Stimulated activated CD8-positive, alpha-beta memory T cell treated with anti-CD3 and anti-CD28 coated beads, Interleukin-4, amount 100 ng/mL, for 1 hour (primary cell): ENCODE measurements at places on chromosomes 5 and 9.

DNA sequence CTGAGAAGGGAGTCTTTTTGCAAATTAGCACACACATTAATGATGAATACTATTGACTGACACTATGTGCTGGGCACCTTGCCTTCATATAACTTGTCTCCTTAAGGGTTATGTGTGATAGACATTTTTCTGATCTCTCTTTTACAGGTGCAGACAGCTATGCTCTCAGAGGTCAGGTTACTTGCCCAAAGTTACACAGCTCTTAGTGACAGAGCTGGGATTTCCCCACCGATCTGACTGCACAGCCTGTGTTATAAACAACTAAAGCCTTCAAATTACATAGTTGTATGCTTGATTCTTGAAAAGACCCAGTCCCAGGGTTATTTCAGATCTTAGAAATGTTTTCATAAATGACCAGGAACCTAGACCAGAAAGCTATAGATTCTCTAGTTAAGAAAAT, 462.7 kb downstream of the EBF1 start:
- DNase-seq = no peak

GRCh38 chr9:37574241-37574721, 1.9 kb downstream of the FBXO10 start:
- DNase-seq = no peak

- DNase-seq = no peak
Measured at GRCh38 chr9:133468777-133469421, 9.1 kb downstream of the CACFD1 start.

- DNase-seq = no peak
Measured at GRCh38 chr9:20408513-20408912, 213.8 kb downstream of the MLLT3 start.

GRCh38 chr5:80225934-80226326, 29.9 kb downstream of the SERINC5 start:
- DNase-seq = no peak

DNA sequence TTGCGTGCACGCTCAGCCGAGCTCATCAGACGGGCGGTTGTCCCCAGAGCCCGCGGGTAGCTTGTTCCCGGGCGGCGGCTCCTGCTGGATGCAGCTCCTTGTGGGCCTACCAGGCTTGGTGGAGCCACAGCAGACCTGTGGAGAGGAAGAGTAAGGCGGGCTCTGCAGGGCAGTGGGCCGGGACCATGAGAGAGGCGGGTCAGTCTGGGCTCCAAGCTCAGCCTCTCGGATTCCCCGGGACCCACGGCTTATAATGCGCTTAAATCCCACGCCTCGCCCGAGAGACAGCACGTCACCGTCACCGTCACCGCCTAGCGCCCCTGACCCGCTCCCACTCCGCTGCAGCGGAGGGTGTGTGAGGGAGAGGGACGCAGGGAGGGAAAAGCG, 1.9 kb upstream of the ANKRD18A start:
- DNase-seq = no peak

GRCh38 chr5:31124651-31125305, 68.7 kb upstream of the CDH6 start:
- no peak for DNase-seq

DNA sequence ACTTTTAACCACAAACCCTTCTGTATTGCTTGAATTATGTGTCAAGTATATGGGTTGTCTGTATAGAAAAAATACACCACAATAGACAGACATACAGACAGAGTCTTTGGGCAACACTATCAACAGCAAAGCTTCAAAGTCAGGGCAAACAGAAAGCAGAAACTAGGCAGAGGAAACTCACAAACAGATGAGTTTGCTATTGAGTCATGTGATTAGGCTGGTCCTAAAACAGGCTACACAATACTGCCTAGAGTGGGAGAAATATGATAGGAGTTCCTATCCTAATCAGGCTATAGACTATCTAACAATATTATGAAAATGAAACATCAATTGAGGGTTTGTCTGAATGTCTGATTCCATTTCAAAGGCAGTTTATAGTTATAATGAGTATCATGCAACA, 156.4 kb downstream of the EDIL3 start:
- DNase-seq = no peak

- DNase-seq = no peak
Measured at GRCh38 chr5:61784341-61784740, 452.3 kb downstream of the ZSWIM6 start.

DNA sequence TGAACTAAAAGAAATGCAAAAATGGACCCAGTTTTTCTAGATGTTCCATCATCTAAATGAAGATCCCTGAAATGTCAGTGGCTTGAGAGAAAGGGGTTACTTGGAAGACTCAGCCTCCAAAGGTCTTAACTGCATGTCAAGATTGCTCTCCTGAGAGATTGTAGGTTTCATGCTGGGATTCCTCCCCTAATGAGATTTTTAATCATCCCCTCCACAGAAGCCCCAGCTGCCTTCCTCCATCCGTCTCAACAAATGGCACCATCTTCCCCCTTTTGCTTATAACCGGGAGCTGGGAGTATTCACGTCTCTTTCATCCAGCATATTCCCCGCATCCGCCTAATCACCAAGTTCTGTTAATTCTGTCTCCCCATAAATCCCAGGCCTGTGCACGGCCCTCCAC, 104.5 kb downstream of the NSG2 start:
- DNase-seq = no peak

GRCh38 chr5:119368238-119368630, 12.4 kb downstream of the TNFAIP8 start:
- DNase-seq = peak; percentile 29

DNA sequence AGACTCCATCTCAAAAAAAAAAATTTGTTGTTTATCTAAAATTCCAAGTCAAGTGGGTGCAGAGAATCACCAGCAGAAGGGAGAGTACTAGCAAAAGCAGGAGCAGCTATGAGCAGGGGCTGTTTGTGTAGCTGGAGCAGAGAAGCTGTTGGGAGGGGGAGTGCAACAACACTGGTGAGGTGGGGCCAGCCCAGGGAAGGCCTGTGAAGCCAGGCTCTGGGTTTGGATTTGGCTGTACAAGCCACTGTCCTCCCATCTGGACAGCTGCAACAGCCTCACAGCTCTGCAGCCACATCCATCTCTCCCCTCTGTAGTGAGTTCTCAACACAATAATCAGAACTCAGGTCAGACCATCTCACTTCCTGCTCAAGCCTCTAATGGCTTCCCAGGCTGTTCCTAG, 59.4 kb downstream of the TMOD1 start:
- no peak for DNase-seq

- DNase-seq = no peak
Measured at GRCh38 chr9:1200847-1201251, 150.7 kb downstream of the DMRT2 start.

GRCh38 chr9:135249191-135249590, 161.7 kb downstream of the OLFM1 start:
- no peak for DNase-seq

- DNase-seq = no peak
Measured at GRCh38 chr5:1312993-1313833, 18.3 kb upstream of the TERT start.

DNA sequence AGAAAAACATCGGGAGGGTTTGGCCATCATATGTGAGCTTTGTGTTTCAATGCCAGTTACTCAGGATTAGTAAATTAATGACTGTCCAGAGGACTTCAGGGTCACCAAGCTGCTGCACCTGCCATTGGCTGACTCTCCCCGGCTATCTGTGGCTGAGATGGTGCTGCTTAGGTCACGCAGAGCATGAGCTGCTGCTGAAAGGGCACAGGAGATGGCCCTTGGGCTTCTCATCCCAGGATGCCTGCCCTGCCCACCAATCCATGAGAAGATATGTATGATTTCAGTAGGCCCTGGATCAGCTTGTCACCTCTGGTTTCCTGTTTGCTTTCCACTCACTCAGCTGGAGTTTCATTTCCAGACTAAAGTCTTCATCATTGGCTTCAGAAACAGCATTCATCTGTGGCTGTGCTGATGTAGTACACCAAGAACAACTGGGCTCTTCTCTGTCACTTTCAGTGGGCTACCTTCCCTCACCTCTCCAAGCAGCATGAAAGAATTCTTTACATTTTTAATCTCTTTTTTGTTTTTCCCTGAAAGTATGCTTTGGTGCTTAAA, 2.4 kb upstream of the CATSPER3 start:
- no peak for DNase-seq

DNA sequence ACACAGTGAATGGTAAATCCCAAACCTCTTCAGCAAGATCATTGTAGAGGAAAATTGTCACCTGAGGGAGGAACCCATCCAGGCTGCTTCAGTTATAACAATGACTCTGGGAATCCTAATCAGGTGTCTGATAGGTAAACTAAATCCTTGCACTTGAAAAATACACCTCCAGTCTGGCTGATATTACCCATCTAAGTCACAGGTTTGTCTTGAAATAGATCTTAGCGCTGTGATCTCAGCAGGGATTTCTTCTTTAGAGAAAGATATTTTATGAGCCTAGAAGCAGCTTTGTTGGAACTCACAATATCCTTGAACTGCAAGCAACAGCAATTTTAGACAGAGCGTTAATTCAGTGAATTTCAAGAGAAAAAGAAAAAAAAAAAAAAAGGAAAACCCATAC, 149.7 kb downstream of the SGCD start:
- DNase-seq = no peak

GRCh38 chr9:136521537-136521936, 24.3 kb downstream of the NOTCH1 start:
- DNase-seq = no peak

- DNase-seq = no peak
Measured at GRCh38 chr5:154797762-154798161, 42.6 kb downstream of the LARP1 start.

- no peak for DNase-seq
Measured at GRCh38 chr9:127568618-127568970, 43.5 kb upstream of the STXBP1 start.

DNA sequence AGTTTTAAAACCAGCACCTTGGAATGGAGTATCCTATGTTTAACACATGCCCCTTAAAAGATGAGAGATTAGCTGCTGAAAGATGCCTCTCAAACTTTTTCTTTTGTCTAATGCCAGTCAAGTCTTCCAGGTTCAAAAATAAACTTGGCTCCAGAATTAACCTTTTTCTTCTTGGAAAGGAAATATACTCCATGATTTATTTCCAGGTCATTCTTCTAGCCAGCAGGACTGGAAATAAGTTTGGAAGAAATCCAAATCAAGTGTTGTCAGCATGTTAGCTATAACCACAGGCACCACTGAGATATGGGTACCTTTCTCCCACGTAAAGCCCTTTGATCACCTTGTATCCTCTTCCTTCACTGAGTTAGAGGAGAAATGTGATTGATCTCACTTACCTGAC, 56.1 kb downstream of the NLN start:
- DNase-seq = no peak

- no peak for DNase-seq
Measured at GRCh38 chr9:106218427-106218826, 524.1 kb downstream of the TMEM38B start.

DNA sequence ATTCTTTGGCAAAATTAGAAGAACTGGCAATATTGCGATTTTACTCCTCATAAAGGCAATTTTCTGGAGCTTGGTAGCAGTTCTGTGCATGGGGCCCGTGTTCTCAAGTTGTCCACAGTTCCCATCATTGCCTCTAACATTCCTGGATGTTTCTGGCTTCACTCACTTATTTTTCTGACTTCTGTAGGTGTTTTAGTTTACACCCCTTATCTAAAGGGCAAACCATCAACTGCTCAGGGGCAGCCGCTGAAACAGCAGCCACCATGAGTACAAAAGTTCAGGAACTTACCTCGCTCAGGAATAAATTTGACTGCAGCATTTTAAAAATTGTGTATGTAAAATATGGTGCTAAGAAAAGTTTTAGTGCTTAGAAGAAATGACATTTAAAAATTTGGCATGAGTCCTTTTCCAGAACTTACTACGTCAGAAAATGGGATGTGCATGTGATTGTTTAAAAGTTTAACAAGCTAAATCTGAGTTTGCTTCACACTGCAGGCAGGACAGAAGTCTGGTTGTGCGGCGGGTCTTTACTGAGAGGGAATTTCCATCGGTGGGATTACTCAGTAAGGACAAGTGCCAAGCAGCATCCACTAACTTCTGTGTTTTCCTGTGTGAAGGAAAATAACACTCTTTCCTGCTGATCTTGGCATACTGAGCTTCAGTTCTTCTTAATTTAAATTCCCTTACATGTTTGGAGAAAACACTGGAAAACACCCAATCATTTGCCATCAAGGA, 261.7 kb downstream of the MAT2B start:
- no peak for DNase-seq

DNA sequence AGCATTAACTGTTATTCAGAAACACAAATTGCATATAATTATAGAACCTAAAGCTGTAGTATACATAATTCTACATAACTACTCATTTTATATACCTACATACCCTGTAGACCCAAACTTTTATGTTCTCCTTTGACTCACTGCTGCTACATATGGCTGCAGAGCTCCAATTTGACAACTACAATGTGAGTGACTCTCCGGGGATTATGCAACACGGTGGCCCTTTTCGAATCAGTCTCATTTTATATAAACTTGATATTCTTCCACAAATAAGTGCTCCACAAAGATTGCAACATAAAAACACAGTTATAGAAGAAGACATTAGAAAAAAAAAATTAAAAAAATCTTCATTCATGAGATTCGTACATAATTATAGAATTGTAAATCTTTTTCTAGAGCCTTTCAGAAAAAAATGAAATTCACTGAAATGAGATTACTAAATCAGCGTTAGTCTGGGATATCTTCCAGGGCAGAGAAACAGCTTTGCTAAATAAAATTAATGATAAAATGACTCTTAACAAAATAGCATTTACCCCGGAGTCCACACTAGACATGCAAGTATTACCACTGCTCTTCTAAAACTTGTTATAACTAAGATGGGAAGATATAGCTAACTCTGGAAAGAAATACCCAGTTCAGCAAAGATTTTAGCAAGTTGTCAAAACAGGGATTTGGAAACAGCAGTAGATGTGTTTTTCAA, 52.6 kb downstream of the SRFBP1 start:
- no peak for DNase-seq

- no peak for DNase-seq
Measured at GRCh38 chr5:169251333-169252084, 49.4 kb downstream of the SLIT3 start.

DNA sequence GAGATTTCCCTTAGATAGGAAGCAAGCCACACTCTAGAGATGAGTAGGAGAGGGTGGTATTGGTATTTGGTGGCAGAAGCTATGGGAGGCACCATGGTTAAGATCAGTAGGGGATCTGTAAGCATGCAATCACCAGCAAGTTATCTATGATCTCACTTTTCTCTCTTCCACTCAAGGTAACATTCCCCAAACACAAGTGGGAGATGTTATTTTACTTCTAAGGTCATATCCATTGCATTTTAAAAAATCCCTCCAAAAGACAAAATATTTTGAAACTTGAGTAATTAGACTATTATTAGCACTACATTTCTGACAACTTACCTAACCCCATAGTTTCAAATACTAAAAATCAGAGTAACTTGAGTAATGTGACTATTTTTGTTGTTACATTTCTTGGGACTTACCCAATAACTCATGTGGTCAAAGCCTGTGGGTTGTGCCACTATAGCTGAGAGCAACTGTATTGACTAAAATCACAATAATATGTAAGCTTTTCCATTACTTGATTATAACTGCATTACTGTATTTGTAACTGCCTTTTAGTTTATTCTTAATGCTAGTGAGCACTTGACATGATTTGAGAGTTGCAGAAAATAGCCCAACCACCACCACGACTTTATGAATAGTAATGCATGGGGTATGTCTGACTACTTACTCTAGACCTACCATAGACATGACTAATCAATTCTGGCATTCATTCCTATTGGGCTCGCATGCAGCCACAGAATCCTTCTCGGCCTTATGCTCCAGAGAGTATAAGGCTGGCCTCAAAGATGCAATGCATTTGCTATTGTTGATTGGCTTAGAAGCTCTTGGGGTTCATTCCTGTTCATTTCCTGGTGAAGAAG, 264.7 kb downstream of the TRIM32 start:
- no peak for DNase-seq
